ENCODE measurements at places on chromosomes 3 and 15.

DNA sequence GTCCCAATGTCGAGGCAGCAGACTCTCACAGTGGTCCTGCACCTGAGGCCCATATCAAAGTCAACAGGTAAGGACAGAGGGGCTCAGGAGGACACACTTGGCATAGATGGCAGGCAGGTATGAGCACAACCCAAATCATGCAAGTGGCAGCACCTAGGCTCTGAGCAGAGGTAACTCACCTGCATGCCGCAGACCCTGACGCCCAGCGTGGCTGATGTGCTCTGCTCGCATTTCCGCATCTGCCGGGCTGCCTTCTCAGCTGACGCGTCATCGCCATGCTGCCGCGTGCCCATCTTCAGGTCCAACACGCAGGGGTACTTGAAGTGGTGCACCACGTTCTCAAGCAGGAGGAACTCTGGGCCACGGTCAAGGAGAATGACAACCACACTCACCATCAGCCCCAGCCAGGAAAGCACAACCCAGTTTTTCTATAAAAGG is 4.2 kb upstream of the GMPPB start:
- DNase-seq, result no peak

GRCh38 chr15:70030851-70031250 is 66.9 kb downstream of the TLE3 start:
- DNase-seq, result no peak

- peak; percentile 54 for DNase-seq
Observed at GRCh38 chr3:112560721-112561483, 860 bp downstream of the ATG3 start.

GRCh38 chr3:188516515-188516914 is 362.6 kb downstream of the LPP start:
- no peak for DNase-seq

GRCh38 chr3:151384741-151385174 is at the start of gene P2RY12:
Gene P2RY12, minus strand, starts transcription at chr3:151384753. Its CDS starts 45,908 bp downstream, at chr3:151338845.
- DNase-seq, result no peak

GRCh38 chr3:71095511-71096291 is 487.8 kb downstream of the FOXP1 start:
- no peak for DNase-seq
